Stimulated activated CD8-positive, alpha-beta memory T cell treated with anti-CD3 and anti-CD28 coated beads, Interleukin-4, amount 100 ng/mL, for 24 hours (primary cell): ENCODE measurements at places on chromosomes 12 and 14.

GRCh38 chr12:130700492-130701401 lies 15.4 kb downstream of the RIMBP2 start:
- no peak for DNase-seq

- DNase-seq: no peak
Observed at GRCh38 chr12:110721570-110721969, 21.1 kb downstream of the PPP1CC start.

DNA sequence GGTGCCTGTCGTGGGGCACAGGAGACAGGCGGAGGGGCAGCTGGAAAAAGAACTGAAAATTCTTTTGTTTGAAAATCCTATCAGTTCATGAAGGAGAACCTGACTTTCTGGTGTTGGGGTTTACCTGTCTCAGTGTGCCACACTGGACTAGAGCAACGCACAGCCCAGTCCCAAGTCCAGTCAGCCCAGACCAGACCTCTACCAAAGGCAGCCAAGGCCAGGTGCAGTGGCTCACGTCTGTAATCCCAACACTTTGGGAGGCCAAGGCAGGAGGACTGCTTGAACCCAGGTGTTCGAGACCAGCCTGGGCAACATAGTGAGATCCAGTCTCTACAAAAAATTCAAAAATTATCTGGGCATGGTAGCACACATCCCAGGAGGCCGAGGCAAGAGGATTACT lies 4.6 kb downstream of the CCDC85C start:
- DNase-seq: no peak

- DNase-seq: no peak
Observed at GRCh38 chr12:106564678-106565329, 18.0 kb upstream of the RFX4 start.

DNA sequence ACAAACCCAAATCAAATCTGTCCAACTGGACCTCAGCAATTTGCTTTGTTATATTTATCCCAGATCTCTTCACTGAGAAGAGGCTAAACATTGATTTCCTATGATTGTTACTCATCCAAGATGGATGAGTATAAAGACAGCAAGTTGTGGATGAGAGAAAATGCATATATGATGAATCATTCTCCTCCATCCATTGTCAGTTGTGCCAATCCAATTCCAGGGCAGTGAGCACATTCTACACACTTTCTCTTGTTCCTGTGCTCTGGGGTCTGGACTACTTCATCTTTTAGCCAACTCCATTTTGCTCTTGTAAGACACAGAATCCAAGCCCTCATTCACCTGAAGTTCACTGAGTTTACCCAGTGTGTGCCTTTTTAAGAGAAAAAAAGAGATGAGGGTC lies 105.7 kb downstream of the GCH1 start:
- no peak for DNase-seq

GRCh38 chr14:105117257-105117646 lies 51.3 kb downstream of the JAG2 start:
- no peak for DNase-seq

- no peak for DNase-seq
Observed at GRCh38 chr14:74647678-74648461, 35.8 kb upstream of the LTBP2 start.

DNA sequence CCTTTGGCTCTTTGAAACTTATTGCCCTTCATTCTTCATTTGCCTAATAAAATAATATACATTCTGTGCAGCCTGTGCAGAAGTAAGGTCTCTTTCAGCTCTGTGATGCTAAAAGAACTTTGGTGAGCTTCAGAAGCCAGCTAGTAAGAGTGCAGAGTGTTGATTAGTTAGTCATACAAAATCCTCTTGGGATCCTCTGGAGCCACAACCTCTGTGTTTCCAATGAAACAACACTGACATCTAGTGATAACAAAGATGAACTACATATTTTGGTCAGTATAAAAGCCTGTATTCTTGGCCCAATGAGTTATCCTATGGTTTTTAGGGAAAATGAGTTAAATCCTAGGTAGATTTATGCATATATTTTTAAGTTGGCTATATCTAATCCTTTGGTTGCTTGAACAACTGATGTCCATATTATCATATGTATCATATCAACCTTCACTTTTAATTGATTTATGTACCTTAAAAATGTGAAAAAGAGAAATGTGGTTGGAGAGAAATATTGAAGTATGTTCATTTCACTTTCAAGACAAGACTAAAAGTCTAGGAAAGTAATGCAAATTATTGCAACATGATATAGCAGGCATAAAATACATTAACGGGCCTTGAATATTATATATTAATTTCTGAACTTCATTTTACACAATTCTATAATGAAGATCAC lies 158.4 kb downstream of the KLHL28 start:
- no peak for DNase-seq

DNA sequence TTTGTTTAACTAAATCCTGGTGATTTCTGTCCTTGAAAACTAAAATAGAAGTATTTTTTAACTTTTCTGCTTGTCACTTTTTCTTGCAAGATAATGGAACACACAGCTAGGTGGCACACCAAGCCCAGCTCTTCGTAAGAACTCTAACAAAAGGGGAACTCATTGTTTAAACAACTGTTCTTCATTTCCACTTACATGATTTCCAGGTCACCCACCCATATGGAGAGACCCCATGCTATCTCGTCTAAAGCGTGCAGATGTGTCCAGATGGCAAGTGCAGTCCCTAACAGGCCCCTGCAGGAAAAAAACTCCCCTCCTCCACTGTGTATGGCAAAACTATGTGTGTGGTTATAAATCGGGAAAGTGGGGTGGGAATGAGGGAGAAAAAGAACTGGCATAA lies 43.3 kb upstream of the NT5DC3 start:
- no peak for DNase-seq

GRCh38 chr12:103846415-103846814 lies 5.4 kb upstream of the NT5DC3 start:
- no peak for DNase-seq

DNA sequence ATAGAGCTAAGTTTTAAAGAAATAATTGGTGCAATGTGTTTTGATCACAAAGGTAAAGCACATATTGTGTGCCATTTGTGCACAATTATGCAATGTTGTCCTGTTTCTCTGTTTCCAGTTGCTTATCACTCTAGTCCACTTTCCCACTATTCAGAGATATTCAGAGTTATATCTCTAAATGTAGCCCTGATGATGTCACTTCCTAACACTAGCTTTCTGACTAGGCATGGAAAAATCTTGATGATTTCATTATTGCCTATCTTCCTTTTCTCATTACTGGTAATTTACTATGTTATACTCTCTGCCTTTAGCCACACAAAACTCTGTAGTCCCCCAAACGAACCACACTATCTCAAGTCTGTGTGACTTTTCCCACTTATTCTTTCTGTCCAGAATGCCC lies 221.2 kb downstream of the TRHDE start:
- no peak for DNase-seq

DNA sequence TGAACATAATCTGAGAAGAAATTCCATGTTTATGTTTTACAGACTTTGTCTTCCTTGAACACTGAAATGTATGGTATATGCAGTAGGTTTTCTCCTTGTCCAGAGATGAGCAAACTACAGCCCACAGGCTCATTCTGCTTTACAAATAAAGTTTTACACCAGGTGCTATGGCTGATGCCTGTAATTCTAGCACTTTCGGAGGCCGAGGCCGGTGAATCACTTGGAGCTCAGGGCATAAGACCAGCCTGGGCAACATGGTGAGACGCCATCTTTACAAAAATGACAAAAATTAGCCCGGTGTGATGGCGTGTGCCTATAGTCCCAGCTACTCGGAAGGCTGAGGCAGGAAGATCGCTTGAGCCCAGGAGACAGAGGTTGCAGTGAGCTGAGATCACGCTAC lies 64.7 kb downstream of the LRP6 start:
- no peak for DNase-seq

- DNase-seq: no peak
Observed at GRCh38 chr14:95936041-95936440, 59.4 kb downstream of the TUNAR start.

GRCh38 chr14:24254630-24255392 lies 8.2 kb downstream of the TGM1 start:
- no peak for DNase-seq

- no peak for DNase-seq
Observed at GRCh38 chr12:20740972-20741371, 45.8 kb downstream of the SLCO1C1 start.

DNA sequence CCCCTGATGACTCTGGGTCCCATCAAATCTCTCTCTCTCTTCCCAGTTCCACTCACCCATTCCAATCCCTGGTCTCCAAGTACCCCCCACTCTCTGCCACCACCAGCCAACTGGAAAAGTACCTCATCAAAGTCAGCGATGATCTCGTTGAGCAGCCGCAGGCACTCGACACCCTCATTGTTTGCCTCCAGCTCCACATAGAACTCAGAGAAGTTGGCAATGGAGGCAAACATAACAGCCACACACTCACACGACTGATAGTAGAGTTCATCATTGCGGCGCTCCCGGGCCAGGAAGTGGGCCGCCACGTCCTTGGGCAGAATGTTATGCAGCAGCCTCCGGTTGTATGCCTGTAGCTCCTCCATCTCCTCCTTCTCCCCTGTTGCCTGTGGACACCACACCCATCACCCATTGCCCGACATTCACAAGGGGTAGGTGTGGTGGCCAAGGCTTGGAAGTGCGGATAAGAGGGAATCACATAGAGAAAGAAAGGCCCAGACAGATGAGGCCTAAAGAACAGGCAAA lies 17.2 kb downstream of the ADCY6 start:
- DNase-seq: no peak

DNA sequence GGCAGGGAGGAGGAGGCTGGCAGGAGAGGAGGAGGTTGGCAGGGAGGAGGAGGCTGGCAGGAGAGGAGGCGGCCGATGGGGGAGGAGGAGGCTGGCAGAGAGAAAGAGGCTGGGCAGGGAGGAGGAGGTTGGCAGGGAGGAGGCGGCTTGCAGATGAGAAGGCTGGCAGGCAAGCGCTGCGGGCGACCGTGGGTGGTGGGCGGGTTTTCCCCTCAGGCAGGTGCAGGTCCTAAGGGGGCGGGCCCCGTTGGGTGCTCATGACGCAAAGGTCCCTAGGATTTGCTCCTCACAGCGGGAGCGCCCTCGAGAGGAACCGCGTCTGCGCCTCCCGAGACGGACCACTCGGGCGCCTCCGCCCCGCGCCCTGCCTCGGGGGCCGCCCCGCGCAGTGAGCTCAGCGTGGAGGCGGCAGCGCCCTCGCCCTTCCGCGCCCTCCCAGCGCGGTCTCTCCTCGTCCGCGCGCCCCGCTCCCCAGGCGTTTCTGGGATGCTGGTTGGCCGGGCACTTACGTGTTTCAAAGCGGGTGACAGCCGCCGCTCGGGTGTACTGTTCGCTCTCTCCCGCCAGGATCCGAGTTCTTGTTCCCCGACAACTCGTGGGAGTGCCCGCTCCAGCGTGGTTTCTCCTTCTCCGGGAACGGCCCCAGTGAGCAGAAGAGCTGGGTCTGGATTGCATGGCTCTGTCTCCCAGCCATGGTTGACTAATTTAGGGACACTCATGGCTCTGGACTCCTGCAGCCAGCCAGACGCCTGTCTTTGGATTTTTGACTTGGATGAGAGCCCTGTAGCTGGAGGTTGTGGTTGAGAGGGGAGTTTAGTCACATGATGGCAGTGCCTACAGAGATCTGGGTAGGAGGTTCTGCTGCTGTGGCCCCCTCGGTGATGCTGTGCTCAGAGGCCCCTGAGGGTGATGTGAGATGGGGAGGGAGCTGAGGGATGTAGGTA lies 64.1 kb upstream of the PPP4R3A start:
- DNase-seq: peak; percentile 82

DNA sequence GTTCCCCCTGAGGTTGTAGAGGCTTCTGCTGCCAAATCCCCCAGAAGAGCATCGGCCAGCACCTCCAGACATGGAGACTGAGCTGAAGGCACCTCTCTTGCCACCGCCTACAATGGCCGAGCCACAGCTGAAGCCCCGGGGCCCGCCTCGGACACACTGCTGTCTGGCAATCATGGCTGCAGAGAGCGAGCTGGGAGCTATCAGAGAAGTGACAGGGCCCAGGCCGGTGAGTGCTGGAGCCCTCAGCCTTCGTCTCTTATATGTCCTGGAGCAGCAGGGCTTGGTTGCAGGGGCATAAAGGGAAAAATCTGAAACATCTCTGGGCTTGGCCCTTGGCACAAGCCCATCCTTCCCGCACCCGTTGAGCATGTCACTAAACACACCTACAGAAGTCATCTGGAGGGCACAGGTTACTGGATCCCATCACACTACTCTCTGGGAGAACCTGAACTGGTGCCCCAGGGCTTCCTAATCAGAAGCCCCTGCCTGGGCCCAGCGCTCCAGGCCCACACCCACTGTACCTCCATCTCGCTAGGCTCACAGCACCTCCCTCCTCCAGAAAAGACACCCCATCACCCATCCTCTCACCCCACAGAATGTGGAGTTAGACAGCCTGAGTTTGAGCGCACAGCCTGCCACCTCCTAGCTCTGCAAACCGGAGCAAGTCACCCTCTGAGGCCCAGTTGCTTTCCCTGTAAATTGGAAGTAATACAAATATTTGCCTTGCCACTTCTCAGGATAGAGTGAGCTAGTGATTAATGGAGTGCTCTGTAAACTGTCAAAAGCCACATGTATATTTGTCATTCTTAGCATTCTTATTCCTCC lies at the start of gene KRT4:
KRT4 (minus strand) TSS at position 232 of the 825 bp plus-strand sequence; CDS start at position 174, 58 bp downstream.
- DNase-seq: no peak

- no peak for DNase-seq
Observed at GRCh38 chr12:46296822-46297221, 28.0 kb upstream of the SLC38A1 start.

- no peak for DNase-seq
Observed at GRCh38 chr12:117686911-117687377, 281.8 kb downstream of the KSR2 start.

GRCh38 chr12:67890726-67891258 lies 98.5 kb upstream of the IFNG-AS1 start:
- no peak for DNase-seq

DNA sequence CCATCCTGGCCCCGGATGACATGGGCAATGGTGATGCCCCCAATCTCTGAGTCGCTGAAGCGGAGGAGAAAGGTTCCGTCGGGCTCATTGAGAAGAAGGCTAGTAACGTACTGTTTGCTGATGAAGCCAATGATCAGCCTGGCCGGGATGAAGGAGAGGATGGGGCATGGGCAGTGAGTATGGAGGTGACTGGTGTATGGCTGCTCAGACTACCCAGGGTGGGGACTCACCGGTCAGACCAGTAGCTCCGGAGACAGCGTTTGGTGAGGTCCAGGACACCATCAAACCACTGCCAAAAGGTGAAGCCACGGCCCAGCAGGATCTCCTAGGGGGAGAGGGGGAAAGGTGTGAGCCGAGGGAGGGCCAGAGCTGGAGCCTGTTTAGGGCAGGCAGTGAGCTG lies 10.9 kb downstream of the NAB2 start:
- DNase-seq: no peak

DNA sequence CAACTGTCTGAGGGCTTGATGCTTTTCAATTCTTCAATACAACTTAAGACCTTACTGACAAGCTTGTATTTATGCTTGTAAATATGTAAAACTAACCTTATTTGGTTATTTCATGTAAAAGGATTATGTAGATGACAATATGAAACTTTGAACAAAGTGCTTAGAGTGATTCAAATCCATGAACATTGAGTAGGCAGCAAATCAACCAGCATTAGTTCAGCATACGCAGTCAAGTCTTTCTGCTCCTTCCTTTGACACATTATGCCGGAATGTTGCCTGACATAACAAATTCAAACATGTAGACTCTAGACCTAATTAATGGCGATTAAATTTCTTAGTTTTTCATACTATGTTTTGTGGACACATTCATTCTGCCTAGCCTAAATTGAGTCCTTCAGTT lies 105.2 kb downstream of the FGD4 start:
- no peak for DNase-seq
